PC-3 (cell line): ENCODE measurements at places on chromosomes 11 and 22. TPM values are rescaled to one million over a fixed set of nuclear protein-coding genes. Genes with fewer than 3 reads are reported as not detected.
A peak's percentile ranks its signal among the peaks of the same experiment; 100 is the strongest.

DNA sequence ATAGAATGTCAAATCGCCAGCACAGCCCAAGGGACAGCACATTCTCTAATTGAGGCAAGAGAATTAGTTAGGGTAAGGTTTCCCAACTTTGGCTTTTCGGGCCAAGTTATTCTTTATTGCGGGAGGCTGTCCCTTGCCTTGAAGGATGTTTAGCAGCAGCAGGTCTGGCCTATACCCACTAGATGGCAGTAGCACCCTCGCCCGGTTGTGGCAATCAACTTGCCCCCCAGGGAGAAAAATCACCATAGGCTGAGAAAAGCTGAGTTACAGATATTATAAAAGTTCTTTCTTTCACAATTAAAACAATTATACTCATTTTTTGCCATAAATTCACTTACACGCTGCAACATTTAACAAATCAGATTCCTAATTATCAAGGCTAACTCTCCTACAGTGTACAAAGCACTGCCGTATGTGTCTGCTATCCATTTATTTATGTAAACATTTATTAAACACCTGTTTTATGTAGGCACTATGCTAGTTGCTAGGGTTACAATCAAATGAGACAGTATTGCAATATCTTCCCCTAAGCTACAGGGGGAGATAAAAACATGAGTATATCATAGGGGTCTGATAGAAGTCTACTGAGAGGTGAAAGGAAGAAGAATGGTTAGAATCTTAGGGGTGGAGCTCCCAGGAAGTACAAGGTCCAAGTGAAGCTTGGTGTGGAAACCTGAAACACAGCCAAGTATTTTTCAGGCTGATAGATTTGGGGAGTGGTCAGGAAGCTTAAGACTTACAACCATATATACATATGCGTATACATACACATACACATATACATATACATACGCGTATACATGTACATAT is 452.3 kb downstream of the RAB38 start:
- H3K4me3 ChIP-seq, result 0 out of 2 replicates have a peak overlapping the region, but pooled peaks have one; percentile 8
- DNase-seq, result peak; percentile 64
- no peaks in the 10 kb centered on the region for H3K36me3 ChIP-seq
- no peaks in the 10 kb centered on the region for H3K27me3 ChIP-seq
- no peak overlapping the region for H3K27ac ChIP-seq

- no peaks in the 10 kb centered on the region for H3K36me3 ChIP-seq
- H3K27ac ChIP-seq, result no peak overlapping the region
- H3K4me3 ChIP-seq, result no peak overlapping the region
- H3K4me1 ChIP-seq, result 0 out of 2 replicates have a peak, but pooled peaks cover 4% of the 10 kb centered on the region
Measured at GRCh38 chr11:83778596-83778995, 492.4 kb upstream of the CCDC90B start.

DNA sequence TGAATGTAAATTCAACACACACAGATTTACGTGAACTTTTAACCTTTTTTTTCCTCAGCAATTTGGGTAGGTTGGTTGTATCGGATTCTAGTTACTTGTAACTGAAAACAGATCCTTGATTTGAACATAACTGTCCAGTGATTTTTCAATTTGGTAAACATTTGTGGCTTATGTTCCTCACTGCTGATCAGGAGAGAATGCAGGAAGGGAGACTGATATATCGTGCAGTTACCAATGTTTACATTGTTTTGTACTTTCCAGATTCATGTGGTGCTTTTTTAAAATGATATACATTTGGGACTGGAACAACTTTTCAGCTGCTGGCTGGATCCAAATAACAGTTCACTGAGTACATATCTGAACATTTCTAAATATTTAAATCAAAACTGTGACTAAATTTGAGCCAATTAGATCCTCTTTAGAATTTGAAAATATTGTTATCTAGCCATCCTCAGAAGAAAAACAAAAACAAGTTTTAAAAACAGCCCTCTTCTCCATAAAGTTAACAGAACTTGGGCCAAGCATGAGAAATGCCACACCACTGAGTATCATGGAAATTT is 84.3 kb upstream of the MTMR2 start:
- no peaks in the 10 kb centered on the region for H3K27me3 ChIP-seq
- no peak for DNase-seq
- H3K27ac ChIP-seq, result no peak overlapping the region
- H3K4me3 ChIP-seq, result no peak overlapping the region
- peaks cover 6% of the 10 kb centered on the region; the same call in 1 of the 2 replicates for H3K4me1 ChIP-seq

- H3K4me1 ChIP-seq, result no peaks in the 10 kb centered on the region
- no peaks in the 10 kb centered on the region for H3K27me3 ChIP-seq
- no peak overlapping the region for H3K27ac ChIP-seq
- no peaks in the 10 kb centered on the region for H3K36me3 ChIP-seq
Measured at GRCh38 chr11:99333621-99334020, 312.9 kb downstream of the CNTN5 start.

- no peak overlapping the region for H3K4me3 ChIP-seq
- H3K27me3 ChIP-seq, result no peaks in the 10 kb centered on the region
- peaks cover 10% of the 10 kb centered on the region; the same call in 1 of the 2 replicates for H3K36me3 ChIP-seq
Measured at GRCh38 chr11:66218846-66219620, 49.4 kb upstream of the RAB1B start.

DNA sequence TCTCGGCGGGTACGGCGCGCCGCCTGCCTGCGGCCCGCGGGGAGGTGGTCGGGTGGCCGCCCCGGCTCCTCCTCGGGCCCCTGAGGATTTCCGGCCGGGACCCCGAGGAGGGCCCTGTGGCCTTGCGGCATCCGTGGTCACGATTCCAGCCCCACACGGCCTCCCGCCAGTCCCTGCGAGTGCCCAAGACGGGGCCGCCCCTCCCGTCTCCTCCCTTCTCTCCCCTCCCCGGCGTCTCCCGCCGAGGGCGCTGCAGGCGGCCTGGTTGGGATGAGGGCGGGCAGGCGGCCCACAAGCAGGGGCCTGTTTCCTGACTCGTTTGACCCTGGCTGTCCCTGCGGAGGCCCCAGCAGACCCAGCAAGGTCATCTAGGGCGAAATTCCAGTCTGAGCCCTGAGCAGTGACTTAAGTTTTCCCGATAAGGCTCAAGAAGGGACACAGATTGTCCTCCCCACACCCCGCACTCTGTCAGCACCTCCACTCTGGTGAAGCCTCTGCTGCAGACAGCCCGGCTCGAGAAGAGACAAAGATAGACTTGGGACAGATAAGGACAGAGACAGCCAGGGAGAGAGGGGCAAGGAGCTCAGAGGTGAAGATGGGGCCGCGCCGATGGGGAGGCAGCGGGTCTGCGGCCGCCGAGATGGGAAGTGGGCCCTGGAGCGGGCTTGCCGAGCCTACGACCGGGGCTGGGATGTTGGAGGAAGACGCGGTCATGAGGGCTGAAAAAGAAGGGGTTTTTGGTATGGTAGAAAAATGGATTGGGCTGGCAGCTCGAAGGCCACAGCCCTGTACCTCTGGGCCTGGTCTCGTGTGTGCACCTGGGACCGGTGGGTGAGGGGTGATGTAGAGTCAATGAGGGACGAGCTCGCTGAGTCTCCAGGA is 95.0 kb downstream of the SWAP70 start:
- peak overlapping the region; percentile 17 for H3K27ac ChIP-seq
- peak; percentile 57 for DNase-seq
- no peaks in the 10 kb centered on the region for H3K27me3 ChIP-seq
- peaks cover 34% of the 10 kb centered on the region for H3K4me1 ChIP-seq
- H3K36me3 ChIP-seq, result no peaks in the 10 kb centered on the region

Gene SMIM35
- not detected in 2 replicates for total RNA-seq

GRCh38 chr11:58629857-58630256 is 7.4 kb downstream of the CNTF start:
- no peaks in the 10 kb centered on the region for H3K27me3 ChIP-seq
- H3K4me3 ChIP-seq, result no peak overlapping the region
- DNase-seq, result peak; percentile 67
- no peak overlapping the region for H3K27ac ChIP-seq

DNA sequence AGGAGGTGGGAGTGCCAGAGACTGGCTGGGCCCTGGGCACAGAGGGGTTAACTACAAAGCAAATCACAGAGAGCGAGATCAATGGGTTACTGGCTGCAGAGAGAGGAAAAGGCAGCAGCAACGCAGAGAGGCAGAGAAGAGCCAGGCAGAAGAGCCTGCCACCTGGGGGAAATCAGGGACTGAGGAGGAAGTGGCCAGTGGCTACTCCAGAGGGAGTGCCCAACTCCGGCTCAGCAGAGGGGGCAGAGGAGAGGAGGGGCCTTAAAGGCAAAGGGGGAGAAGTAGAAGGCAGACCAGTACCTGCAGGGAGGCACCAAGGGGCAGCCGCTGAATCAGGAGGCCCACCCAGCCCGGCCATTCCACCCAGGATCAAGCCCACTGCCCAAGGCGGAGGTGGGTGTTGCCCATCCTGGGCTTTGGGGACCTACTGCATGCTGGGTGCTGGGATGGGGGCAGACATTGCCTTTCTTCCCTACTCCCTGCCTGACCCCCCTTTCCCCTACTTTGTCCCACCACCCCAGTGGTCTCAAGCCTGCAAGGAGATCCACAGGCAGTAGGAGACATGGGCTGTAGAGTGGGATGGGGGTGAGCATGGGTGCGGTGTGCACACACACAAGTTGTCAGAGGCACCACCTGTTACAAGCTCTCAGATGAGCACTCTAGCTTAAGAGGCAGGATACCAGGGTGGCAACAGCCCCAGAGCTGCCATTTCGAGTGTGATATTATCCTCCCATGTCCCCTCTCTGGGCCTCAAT is 926 bp upstream of the GALR3 start:
- no peaks in the 10 kb centered on the region for H3K27me3 ChIP-seq
- DNase-seq, result no peak
- H3K27ac ChIP-seq, result no peak overlapping the region
- no peak overlapping the region for H3K4me3 ChIP-seq
- no peaks in the 10 kb centered on the region for H3K4me1 ChIP-seq

DNA sequence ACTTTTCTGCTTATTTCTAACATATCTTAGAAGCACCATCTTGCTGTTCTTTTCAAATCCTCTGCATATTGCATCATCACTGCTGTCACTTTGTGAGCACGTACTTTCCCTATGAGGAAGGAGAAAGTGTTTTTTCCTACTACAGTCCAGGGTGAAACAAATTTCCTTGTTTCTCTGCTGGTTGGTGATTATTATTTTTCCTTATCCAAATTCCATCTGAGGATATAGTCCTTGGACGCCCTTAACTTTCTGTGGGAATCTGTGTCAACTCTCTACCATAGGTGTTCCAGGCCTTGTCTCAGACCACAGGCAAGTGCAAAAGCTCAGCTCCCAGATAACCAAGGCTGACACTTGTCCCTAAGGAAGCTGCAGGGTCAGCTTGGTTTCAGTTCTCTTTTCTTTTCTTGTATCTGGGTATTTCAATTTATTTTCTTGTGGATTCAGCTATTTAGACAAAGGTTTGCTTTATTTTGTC is 29.4 kb upstream of the LYVE1 start:
- no peaks in the 10 kb centered on the region for H3K36me3 ChIP-seq
- no peak for DNase-seq
- H3K27ac ChIP-seq, result no peak overlapping the region
- no peaks in the 10 kb centered on the region for H3K27me3 ChIP-seq

GRCh38 chr22:37376643-37377042 is 50.6 kb downstream of the ELFN2 start:
- no peak overlapping the region for H3K4me3 ChIP-seq
- H3K27me3 ChIP-seq, result no peaks in the 10 kb centered on the region
- no peak overlapping the region for H3K27ac ChIP-seq
- H3K36me3 ChIP-seq, result no peaks in the 10 kb centered on the region
- no peak for DNase-seq

DNA sequence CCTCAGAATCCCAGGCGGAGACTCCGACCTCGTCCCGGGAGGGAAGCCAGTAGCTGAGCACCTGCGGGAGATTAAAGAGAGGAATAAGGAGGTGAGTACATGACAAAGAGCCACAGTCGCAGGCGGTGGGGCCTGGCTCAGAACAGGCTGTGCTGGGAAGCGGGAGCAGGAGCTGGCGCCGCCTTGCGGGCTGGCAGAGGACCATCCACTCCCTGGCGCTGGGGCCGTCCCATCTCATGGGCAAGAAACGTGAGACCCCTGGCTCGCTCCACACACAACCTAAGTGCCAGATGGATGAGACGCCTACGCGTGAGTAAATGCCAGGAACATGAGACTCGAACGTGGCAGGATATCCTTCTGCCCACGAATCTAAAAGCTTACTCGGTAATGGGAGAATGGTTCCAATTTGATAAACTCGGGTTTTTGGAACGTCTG is 6.3 kb downstream of the CEND1 start:
- H3K27me3 ChIP-seq, result no peaks in the 10 kb centered on the region
- H3K4me1 ChIP-seq, result no peaks in the 10 kb centered on the region
- H3K36me3 ChIP-seq, result no peaks in the 10 kb centered on the region
- H3K4me3 ChIP-seq, result no peak overlapping the region

DNA sequence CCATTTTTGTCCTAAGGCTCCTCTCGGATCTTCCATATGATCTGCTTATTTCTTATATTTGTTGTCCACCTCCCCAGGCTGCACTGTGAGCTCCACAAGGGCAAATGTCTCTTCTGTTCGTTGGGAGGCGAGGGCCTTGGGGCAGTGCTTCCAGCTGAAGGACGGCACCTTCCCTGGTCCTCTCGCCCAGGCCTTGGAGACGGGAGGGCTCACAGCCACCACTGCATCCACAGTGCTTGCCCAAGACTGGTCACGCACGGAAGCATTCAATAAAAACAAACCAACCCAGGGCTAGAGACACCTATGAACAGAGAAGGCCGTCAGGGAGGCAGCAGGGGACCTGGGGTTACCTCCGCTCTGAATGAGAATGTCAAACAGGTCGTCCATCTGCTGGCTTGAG is 46.2 kb downstream of the SGSM3 start:
- no peaks in the 10 kb centered on the region for H3K4me1 ChIP-seq
- no peak overlapping the region for H3K4me3 ChIP-seq
- H3K27me3 ChIP-seq, result no peaks in the 10 kb centered on the region

Gene KRTAP5-9
- not detected in 2 replicates for total RNA-seq

GRCh38 chr11:124276081-124276480 is 19.9 kb downstream of the OR8G5 start:
- H3K4me1 ChIP-seq, result no peaks in the 10 kb centered on the region
- H3K4me3 ChIP-seq, result no peak overlapping the region
- H3K27ac ChIP-seq, result no peak overlapping the region
- peaks cover 3% of the 10 kb centered on the region; the same call in 1 of the 2 replicates for H3K27me3 ChIP-seq
- peak; percentile 43 for DNase-seq

- H3K4me1 ChIP-seq, result no peaks in the 10 kb centered on the region
- H3K4me3 ChIP-seq, result no peak overlapping the region
- no peak for DNase-seq
Measured at GRCh38 chr11:131664816-131665215, 294.4 kb downstream of the NTM start.

Gene UPK3A
- 1.1 TPM in 1 of 2 replicates, not detected in the other for total RNA-seq

Gene APLNR
- not detected in 2 replicates for total RNA-seq

Gene TRIM48
- total RNA-seq, result not detected in 2 replicates

Gene GCAT
- total RNA-seq, result 26.0 and 33.3 TPM in 2 replicates

- H3K27me3 ChIP-seq, result peaks cover 80% of the 10 kb centered on the region
- no peak overlapping the region for H3K4me3 ChIP-seq
- H3K27ac ChIP-seq, result no peak overlapping the region
Measured at GRCh38 chr11:118048472-118049370, 28.2 kb upstream of the TMPRSS4 start.

Gene C11orf87
- not detected in 2 replicates for total RNA-seq
